Activated CD4-positive, alpha-beta memory T cell treated with anti-CD3 and anti-CD28 coated beads, Interleukin-2, amount 10 ng/mL, durations not matched to agents 7 days and 5 days (primary cell): ENCODE measurements at places on chromosomes 13 and 19. TPM values are rescaled to one million over a fixed set of nuclear protein-coding genes. Genes with fewer than 3 reads are reported as not detected.
A peak's percentile ranks its signal among the peaks of the same experiment; 100 is the strongest.

DNA sequence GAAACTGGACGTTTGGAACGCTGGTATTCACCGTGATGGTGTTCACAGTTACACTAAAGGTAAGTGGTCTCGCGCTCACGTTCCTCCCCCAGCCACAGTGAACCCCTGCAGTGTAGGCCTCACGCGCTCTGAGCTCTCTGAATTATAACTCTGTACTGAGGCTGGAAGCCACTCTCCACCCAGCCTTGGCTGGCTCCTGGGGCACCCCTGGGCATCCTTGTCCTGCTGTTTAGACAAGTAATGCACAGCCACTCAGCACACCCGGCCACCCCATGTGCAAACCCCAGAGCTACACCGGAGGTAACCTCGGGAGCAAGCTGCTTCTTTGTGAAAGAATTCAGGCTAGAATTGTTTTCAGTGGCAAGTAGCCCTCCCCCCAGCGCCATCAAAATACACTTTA lies 97.3 kb upstream of the MCF2L start:
- peaks cover 62% of the 10 kb centered on the region for H3K36me3 ChIP-seq
- H3K4me1 ChIP-seq = peaks cover 25% of the 10 kb centered on the region
- no peak overlapping the region for H3K4me3 ChIP-seq
- H3K27ac ChIP-seq = peak overlapping the region; percentile 26

DNA sequence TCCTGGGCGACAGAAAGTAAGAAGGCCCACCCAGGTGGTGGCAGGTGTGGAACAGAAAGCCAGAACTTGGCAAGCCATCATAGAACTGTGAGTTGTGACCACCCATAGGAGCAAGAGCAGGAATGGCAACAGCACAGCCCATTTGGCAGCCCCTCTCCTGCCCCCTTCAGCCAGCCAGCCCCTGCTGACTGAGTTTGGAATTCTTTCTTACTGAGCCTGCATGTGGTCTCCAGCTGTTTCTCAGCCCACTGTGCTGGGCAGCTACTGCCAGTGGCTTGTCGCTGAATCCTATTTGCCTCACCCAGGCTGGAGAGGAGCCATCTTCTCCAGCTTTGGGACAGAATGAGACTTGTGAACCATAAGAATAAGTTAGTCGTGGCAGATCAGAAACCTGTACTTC lies 28.3 kb downstream of the CNMD start:
- H3K27me3 ChIP-seq = peaks cover 2% of the 10 kb centered on the region
- H3K4me1 ChIP-seq = no peaks in the 10 kb centered on the region
- no peak overlapping the region for H3K4me3 ChIP-seq
- H3K27ac ChIP-seq = no peak overlapping the region
- no peak for DNase-seq

DNA sequence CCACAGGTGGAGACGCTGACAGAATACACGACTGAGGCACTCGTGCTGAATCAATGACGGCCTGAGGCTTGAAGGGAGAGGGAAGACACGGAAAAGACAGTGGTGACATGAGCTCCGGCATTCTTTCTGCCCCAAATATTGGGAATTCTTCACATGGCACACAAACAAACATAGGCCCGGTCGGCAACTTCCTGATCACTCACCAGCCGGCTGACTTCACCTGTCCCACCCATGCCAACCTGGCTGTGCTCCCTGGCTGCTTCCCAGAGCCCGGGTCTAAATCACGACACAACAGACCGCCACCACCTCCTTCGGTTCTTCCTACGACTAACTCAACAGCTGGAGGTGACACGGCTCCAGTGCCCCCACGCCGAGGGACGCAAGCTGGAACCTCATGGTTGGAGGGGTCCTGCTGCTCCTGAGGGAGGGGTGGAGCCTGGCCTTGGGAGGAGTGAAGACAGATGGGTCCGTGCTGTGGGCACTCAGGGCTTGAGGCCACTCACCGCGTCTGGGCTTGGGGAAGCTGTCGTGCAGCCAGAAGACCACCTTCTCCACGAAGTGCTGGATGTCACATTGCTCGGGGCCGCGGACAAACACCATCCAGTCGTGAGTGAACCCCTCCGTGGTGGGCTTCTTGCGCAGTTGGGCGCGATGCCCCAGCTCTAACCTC lies 9.6 kb downstream of the MLLT1 start:
- peaks cover 20% of the 10 kb centered on the region for H3K36me3 ChIP-seq
- H3K4me1 ChIP-seq = peaks cover 2% of the 10 kb centered on the region
- peak overlapping the region; percentile 16 for H3K27ac ChIP-seq
- H3K27me3 ChIP-seq = no peaks in the 10 kb centered on the region
- H3K4me3 ChIP-seq = no peak overlapping the region

DNA sequence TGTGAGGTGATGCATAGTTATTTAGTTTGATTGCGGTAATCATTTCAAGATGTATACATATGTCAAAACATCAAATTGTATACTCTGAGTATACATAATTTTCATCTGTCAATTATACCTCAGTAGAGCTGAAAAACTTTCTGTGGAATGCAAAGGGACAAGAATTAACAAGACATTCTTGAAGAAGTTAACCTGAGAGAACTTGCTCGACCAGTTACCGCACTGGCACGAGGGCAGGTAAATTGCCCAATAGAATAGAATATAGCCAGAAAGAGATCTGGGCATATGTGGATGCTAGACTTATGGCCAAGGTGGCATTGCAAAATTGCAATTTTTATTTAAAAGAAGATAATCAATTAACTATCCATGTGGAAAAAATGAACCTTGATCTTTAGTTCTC lies 42.3 kb upstream of the GJB6 start:
- no peaks in the 10 kb centered on the region for H3K36me3 ChIP-seq
- DNase-seq = no peak
- H3K27me3 ChIP-seq = peaks cover 12% of the 10 kb centered on the region
- no peaks in the 10 kb centered on the region for H3K4me1 ChIP-seq
- no peak overlapping the region for H3K4me3 ChIP-seq
- no peak overlapping the region for H3K27ac ChIP-seq

- no peak overlapping the region for H3K27ac ChIP-seq
Observed at GRCh38 chr13:86976521-86977324, 694.4 kb upstream of the SLITRK5 start.

DNA sequence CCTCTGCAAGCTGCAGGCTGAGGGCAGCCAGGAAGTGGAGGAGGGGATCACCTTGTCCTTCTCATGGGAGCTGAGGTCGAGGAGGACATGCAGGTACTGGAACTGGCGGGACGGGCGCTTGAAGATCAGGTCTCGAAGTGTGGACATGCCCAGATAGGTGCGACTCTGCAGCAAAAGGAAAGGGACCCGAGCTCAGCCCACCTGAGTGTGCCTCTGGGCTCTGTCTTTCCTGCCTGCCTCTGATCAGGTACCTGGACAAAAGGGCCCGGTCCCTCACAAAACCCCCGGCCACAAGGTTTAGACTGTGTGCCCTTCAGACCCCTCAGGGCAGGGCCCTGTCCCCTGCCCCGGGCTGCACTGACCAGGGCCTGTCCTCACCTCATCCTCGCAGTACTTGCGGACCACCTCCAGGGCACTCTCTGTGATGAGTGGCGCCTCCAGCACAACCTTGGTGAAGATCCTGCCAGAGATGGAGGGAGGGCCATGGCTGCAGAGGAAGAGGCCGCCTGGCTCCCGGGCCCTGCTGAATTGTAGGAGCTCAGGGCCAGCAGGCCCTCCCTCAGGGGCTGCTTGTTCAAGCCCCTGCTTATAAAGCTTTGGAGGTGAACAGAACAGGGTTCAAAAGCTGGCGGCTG lies 12.5 kb upstream of the RSPH6A start:
- no peak for DNase-seq
- no peaks in the 10 kb centered on the region for H3K27me3 ChIP-seq
- peaks cover 67% of the 10 kb centered on the region for H3K36me3 ChIP-seq
- no peak overlapping the region for H3K27ac ChIP-seq

DNA sequence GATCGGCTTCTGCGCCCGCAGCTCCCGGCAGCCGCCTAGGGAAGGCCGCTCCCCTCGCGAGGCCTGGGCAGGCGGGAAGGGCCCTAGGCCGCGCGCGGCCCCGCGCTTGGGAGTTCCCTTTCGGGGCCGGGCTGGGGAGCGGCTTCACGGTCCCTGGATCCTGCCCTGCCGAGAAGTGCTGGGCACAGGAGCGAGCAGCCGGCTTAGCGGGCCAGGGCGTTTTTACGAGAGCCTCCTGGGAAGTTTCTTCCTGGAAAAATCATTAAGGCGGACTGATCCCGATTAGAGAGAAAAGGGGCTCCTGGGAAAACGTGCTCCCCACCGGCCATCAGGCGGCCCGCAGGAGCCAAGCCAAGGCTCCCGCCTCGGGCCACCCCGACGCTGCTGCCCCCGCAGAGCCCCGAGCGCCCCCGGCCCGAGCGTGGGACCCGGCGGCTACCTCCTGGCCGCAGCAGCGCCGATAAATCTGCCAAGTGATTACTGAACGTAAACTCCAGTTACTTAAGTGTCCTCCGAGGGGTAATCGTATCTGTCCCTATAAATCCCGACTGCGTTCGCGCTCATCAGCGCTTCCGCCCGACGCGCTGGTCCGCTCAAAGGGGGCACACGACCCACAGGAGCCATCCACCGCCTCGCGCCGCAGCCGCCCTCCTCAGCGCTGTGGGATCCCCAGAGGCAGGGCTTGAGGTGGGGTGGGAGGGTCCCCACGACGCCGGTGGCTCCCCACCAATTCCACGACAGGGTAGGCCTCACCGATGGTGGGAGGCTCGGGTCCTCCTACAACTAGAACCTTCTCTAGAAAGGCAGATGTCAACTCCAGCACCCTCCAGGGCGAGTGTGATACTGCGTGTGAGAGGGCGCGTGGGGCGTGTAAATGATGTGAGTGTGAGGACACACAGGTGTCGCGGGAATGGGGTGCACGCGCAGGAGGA lies 2.8 kb downstream of the ZIC5 start:
- H3K4me3 ChIP-seq = peak overlapping the region; percentile 63
- peaks cover 68% of the 10 kb centered on the region for H3K27me3 ChIP-seq
- H3K36me3 ChIP-seq = peaks cover 14% of the 10 kb centered on the region
- no peak for DNase-seq
- H3K4me1 ChIP-seq = peaks cover 23% of the 10 kb centered on the region

DNA sequence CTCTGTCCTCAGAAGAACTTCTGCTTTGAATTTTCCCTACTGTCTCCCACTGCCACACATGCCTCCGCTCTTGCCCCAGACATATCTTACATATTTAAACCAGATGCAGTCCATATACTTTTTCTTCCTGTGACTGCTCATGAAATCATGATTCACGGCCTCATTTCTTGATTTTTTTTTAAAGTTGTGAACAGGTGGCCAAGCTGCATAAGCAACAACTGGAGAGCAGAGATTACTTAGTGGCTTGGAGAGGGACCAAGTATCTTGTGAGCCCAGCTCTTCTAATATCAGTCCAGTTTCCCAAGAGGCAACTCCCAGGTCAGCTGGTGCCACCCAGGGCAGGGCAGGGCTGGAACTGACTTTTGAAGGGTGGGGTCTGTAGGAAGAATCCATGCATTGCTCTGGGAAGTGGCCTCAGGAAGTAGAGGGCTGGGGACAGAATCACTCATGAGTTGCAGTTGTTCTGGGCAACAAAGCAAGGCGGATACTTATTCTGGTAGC lies 152.4 kb downstream of the LMO7 start:
- H3K27ac ChIP-seq = no peak overlapping the region
- H3K36me3 ChIP-seq = no peaks in the 10 kb centered on the region
- no peaks in the 10 kb centered on the region for H3K27me3 ChIP-seq

GRCh38 chr13:87042946-87043345 lies 628.2 kb upstream of the SLITRK5 start:
- no peak for DNase-seq
- H3K36me3 ChIP-seq = no peaks in the 10 kb centered on the region
- H3K27ac ChIP-seq = no peak overlapping the region
- H3K4me3 ChIP-seq = no peak overlapping the region

- H3K27me3 ChIP-seq = no peaks in the 10 kb centered on the region
- H3K4me1 ChIP-seq = no peaks in the 10 kb centered on the region
- H3K27ac ChIP-seq = no peak overlapping the region
- H3K36me3 ChIP-seq = no peaks in the 10 kb centered on the region
- H3K4me3 ChIP-seq = no peak overlapping the region
- no peak for DNase-seq
Observed at GRCh38 chr19:31515931-31516330, 166.7 kb upstream of the TSHZ3 start.

DNA sequence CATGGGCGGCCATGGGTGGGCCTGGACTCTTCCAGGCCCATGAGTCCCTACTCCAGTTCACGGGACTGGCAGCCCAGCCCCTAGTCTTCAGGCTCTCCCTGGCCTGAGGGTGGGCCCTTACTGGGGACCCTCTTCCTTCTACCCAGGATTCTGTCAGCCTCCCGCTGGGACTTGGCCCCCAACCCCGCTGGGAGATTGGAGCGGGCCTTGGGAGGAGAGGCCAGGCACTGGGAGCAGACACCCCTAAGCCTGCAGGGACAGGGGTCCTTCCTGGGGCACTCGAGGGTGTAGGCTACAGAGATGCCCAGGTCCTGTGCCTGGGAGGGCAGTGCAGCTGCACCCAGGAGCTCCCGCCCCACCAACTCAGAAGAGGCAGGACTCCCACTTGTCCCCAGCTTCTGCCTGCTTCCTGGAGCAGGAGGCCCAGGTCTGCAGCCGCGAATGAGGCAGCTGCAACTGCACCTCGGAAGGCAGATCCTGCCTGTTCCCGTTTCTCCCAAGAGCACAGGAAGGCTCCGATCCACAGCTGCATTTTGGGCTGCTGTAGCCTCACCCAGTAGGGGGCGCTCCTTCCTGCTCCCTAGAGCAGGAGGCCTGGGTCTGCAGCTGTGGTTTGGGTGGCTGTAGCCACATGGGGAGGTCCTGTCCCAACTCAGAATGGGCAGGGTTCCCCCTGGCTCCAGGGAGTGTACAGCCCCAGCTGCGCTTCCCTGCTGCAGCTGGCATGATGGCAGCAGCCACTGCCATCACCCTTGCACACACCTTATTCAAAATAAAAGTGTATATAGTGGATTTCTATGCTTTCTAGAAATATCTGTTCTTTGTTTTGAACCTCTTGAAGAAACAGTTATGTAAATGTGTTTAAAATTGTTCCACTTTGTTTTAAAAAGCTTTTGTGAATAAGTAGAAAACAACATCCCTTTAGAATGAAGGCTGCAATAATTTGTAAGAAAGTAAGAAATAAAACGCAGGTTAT lies 46.8 kb downstream of the TEX26 start:
- peaks cover 29% of the 10 kb centered on the region for H3K27me3 ChIP-seq
- H3K36me3 ChIP-seq = no peaks in the 10 kb centered on the region
- H3K4me3 ChIP-seq = no peak overlapping the region

DNA sequence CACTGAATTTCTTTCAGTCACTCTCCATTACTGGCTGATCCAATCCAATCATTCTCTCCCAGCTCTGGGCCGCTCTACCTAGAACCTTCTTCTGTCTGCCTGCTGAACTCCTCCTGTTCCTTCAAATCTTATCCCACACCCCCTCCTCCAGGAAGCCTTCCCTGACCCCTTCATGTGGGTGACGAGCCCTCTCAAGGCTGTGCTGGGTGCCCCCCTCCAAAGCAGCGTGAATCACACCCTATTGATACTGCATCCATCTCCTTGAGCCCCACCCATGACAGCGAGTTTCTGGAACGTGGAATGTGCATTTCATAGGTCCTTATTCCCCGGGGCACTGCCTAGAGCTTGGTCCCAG lies 3.2 kb downstream of the PIH1D1 start:
- H3K4me3 ChIP-seq = no peak overlapping the region
- H3K36me3 ChIP-seq = peaks cover 60% of the 10 kb centered on the region
- H3K27ac ChIP-seq = no peak overlapping the region
- no peaks in the 10 kb centered on the region for H3K27me3 ChIP-seq

ZNF229 gene
- 0.05 TPM for total RNA-seq

POGLUT2 gene
- total RNA-seq = 10.4 TPM

ELOF1 gene
- 49.7 TPM for total RNA-seq

GNA15 gene
- total RNA-seq = 140 TPM

SKA3 gene
- total RNA-seq = 34.7 TPM

GSK3A gene
- total RNA-seq = 50.7 TPM

KL gene
- 0.08 TPM for total RNA-seq
